ENCODE measurements at places on chromosomes 7 and 10.

GRCh38 chr10:88949051-88949450, 3.5 kb downstream of the ACTA2 start:
- DNase-seq: no peak

DNA sequence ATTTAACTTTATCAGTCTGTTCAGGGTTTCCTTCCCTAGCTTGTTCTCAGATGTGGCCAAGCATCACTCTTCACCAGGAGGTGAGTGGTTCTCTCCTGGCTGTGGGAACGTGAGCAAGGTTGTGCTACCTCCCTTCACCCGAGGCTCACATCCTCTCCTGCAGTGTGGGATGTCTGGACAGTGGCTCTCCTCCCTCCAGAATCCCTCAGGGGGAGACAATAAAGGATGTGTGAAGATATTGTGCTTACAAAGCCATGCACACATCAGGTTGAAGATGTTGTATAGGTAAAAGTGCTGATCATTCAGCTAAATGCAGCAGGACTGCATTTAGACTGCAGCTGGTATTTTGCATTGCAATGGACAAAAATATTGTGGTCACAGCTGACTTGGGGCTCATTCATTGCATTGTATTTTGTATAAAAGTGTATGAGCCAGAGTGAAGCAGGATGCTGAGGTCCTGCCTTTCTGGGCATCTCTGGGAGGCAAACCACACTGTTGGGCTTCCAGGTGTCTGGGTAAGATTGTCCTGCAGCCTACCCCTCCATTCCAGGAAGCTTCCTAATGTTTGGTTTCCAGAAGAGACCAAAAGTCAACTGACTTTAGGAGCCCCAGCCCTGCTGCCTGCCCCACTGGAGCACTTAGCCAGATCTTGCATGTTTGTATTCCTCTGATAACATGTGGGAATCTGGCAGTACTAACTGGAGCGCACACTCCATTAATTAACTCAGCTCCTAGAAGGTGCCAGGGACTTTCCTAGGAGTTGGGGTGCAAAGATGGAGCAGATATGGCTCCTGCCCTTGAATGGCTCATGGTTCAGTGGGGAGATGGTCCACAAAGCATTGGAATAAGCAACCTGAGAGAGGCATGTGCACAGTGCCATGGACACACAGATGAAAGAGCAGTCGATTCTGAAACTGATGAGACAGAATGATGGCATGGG, 292.5 kb upstream of the ZNF32 start:
- no peak for DNase-seq

GRCh38 chr7:5677538-5678294, 103.7 kb downstream of the RNF216 start:
- DNase-seq: peak; percentile 88

DNA sequence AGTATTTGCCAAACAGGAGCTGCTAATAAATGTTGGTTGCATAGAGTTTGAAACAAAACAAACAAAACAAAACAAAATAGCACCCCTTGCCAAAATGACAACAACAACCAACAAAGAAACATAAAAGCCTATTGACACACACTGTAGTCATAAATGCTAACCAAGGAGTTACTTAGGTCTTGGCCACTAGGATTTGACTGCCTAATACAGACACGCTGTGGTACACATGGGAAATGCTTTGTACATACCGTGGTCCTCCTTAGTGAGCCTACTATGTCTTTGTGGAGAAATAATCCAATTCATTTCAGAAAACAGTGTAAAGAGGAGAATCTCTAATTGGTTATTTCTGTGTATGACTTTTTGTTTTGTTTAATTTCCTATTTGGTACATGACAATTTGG, 53.2 kb upstream of the MTPN start:
- no peak for DNase-seq

GRCh38 chr10:34967335-34967880, 122.7 kb downstream of the CUL2 start:
- DNase-seq: peak; percentile 87

DNA sequence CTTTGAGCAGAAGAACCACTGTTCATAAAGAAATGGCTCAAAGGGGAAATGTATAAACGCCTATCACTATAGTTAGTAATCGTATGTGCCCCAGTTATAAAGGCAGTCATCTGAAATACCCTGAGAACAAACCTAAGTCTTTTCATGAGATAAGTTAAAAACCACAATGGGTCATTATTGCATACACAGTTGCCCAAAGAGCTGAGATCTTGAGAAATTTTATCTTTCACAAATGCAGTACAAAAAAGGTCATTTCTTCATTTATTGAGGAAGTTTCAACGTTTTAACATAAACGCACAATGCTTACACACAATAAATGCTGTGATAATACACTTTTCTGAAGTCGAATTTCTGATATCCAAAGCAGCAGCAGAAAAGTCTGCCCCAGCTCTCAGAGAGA, 114.4 kb downstream of the MICU1 start:
- no peak for DNase-seq

GRCh38 chr7:128935342-128935730, 2.4 kb upstream of the IRF5 start:
- DNase-seq: no peak

- peak; percentile 30 for DNase-seq
These were observed 1.1 kb downstream of the WASL start for GRCh38 chr7:123747620-123748141.

DNA sequence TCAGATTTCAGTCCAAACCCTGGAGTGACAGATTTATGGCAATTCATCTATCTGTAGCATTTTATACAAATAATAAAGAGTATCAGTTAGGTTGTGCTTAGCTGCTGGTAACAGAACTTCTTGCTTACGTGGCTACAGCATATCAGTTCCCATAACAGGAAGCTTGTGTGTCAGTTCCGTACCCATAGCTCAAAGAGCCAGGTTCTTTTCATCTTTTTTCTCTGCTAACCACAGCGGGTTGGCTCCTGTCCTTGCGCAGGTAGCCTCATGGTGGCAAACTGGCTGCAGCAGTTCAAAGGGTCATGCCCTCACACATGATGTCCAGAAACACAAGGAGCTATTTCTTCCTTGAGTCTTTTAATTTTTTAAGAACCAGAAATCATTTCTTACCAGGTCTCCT, 1041.8 kb downstream of the GATA3 start:
- no peak for DNase-seq

- DNase-seq: no peak
These were observed 64.6 kb upstream of the CREB5 start for GRCh38 chr7:28347475-28348318.

DNA sequence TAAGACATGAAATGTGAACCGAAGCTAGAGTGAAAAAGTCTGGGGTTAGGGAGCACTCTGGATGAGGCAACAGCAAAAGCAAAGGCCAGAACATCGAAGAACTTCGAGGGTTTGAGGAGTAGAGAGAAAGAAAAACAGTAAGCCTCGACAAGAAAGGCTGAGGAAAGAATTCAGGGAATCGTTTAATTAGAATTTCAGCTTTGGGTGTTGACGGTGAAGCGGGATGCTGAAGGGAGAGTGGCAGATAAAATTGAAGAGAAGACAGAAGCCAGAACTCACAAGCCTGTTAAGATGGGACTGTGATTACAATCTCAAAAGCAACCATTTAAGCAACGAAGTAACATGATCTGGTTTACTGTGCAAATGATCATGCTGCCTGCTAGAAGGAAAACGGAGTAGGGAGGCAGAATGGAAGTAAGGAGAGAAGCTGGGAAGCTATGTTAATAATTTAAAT, 2.1 kb downstream of the TRDMT1 start:
- DNase-seq: no peak

- DNase-seq: no peak
These were observed 80.3 kb upstream of the SEM1 start for GRCh38 chr7:96789914-96790313.

DNA sequence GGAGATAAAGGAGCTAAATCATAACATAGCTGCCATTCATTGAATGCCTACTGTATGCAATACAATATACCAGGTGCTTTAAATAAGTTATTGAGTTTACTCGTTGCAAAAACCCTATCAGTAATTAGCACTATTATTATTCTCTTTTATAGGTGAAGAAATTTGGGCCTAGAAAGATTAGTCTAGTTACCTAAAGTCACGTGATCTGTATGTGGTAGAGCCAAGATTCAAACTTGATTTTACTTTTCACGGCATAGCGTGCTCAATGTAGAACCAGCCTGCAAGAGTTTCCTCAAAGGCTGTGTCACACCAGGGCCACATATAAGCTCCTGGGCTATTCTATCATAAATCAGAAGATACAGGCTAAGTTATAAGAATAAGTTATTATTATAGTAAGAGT, 439.9 kb downstream of the GFRA1 start:
- no peak for DNase-seq

GRCh38 chr7:30281263-30281662, 3.1 kb upstream of the ZNRF2 start:
- DNase-seq: no peak

- DNase-seq: no peak
These were observed 1.9 kb downstream of the ADCYAP1R1 start for GRCh38 chr7:31053986-31054385.

DNA sequence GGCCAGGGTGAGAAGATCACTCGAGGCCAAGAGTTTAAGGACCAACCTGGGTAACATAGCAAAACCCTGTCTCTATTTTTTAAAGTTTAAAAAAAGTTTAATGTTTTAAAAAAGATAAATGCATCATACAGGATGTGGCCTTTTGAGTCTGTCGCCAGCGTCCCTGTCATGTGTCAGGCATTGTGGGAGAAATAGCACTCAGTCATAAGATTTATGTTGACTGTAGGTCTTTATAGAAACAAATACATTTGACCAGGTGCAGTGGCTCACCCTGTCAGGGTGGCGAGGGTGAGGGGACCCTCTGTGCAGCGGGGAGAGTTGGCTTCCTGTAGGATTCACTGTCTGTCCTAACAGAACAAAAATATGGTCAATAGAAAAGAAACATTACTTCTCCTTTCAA, 63.5 kb upstream of the SH2B2 start:
- no peak for DNase-seq

- no peak for DNase-seq
These were observed 1.6 kb upstream of the TIAL1 start for GRCh38 chr10:119598397-119598796.

GRCh38 chr10:8150401-8150905, 96.0 kb downstream of the GATA3 start:
- no peak for DNase-seq

- DNase-seq: no peak
These were observed 89.3 kb upstream of the ADRB1 start for GRCh38 chr10:113954409-113954808.

- no peak for DNase-seq
These were observed 906 bp upstream of the MMD2 start for GRCh38 chr7:4959893-4960292.
